Activated T-cell treated with anti-CD3 and anti-CD28 coated beads for 24 hours (primary cell): ENCODE measurements at places on chromosomes 16 and 17.

DNA sequence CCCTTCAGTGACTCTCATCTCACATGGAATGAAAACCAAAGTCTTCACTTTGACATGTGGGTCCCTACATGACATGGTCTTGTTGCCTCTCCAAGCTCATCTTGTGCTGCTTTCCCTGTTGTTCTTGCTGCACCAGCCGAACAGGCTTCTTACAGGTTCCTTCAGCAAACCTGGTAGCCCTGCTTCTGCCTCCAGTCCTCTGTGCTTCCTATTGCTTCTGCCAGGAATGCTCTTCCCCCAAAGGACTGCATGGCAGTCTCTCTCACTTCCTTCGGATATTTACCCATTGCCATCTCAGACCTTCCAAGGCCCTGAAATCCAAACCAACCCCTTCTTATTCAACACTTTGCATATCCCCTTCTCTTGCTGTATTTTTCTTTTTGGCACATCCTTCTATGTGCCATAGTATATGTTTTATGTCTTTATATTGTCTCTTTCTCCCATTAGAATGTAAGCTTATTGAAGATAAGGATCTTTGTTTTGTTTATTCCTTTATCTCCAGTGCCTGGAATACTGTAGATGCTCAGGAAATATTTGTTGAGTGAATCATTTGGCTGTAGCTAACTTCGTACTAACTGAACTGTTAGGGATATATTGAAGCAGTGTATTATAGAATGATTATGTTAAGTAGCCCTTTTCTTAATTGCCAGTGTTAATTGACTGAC, 57.9 kb upstream of the SLC12A3 start:
- no peak for DNase-seq

DNA sequence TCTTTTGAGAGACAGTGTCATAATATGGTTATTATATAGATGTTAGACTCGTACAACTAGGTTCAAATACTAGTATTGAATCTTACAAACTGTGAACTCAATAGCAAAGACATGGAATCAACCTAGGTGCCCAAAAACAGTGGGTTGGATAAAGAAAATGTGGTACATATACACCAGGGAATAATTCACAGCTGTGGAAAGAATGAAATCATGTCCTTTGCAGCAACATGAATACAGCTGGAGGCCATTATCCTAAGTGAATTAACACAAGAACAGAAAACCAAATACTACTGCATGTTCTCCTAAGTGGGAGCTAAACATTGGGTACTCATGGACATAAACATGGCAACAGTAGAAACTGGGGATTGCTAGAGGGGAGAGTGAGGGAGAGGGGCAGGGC, 8.1 kb downstream of the PHKB start:
- DNase-seq = no peak

GRCh38 chr17:72413077-72414031, 292.5 kb downstream of the SOX9 start:
- DNase-seq = no peak

DNA sequence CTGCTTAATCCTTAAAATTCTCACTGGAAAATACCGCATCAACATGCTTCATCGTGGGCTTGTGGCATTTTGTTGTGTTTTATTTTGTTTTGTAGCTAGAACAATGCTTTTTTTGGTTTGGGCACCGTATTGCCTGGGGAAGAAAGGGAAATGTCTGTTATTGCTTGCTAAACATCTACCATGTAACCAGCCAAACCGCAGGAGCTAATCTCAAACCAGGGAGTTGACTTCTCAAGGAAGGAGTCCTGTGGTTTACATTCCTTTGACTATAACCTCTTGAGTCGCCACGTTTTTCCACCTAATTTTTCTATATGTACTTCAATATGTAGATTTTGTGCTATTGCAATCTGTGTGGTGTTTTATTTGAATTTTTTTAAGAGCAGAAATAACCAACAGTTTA, 593.5 kb upstream of the SOX9 start:
- no peak for DNase-seq

DNA sequence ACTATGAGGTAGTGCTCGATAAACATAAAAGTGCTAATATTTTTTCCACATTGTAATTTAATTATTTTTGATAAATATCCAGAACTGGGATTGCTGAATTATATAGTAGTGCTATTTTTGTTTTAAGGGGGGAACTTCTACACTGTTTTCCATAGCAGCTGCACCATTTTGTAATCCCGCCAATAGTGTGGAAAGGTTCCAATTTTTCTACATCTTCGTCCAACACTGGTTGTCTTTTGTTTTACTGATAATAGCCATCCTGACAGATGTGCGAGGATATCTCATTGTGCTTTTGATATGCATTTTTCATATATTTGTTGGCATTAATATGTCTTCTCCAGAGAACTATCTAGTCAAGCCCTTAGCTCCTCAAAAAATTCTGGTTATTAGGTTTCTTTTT, 259.6 kb upstream of the KCNJ16 start:
- DNase-seq = no peak

GRCh38 chr17:61460796-61461585, 8.8 kb downstream of the TBX4 start:
- DNase-seq = no peak

- peak; percentile 72 for DNase-seq
Measured at GRCh38 chr17:5078106-5079028, at the start of gene ZFP3. Gene ZFP3 (plus strand): TSS chr17:5078467. CDS start chr17:5091505, 13,038 bp downstream.

DNA sequence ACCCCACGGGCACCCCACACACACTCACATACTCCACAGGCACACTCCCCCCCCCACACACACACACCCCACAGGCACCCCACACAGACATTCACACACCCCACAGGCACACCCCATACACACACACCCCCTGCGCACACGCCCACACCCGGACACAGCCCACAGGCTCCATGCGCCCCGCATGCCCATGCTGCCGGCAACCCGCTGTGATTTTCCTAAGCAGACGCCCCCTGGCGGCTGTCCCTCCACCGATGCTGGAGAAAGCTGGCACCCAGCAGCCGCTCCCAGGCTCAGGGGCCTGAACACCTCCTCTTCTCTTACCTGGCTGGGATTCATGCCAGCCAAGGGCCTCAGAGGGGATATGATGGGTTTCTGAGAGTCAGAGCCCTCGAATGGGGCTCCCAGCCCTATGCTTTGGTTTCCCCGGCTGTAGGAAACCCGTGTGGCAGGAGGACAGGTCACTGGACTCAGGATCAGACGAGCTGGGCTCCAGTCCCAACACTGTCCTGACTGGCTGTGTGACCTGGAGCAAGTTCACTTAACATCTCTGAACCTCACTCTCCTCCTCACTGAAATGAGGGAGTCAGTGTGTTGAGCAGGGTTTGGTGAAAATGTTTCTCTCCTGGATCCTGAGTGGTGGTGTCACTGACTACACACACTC, 19.6 kb upstream of the TNFRSF13B start:
- peak; percentile 53 for DNase-seq

GRCh38 chr17:45090711-45091110, 29.6 kb downstream of the NMT1 start:
- no peak for DNase-seq

GRCh38 chr16:3152277-3152990, 17.6 kb downstream of the ZNF213 start:
- DNase-seq = peak; percentile 87

DNA sequence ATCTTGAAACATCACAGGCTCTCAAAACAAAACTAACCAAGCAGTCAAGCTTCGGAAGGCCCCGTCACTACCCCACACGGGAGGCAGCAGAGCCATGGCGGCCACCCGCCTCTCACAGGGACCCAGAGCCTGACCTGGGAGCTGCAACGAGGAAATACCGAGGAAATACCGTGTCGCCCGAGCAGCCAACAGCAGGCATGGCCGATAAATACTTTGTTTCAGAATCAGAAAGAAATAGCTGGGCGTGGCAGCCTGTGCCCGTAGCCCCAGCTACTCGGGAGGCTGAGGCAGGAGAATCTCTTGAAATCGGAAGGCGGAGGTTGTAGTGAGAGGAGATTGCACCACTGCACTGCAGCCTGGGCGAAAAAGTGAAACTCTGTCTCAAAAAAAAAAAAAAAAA, 6.9 kb downstream of the LMF1 start:
- no peak for DNase-seq

GRCh38 chr16:20821682-20822081, 15.4 kb downstream of the REXO5 start:
- DNase-seq = no peak

DNA sequence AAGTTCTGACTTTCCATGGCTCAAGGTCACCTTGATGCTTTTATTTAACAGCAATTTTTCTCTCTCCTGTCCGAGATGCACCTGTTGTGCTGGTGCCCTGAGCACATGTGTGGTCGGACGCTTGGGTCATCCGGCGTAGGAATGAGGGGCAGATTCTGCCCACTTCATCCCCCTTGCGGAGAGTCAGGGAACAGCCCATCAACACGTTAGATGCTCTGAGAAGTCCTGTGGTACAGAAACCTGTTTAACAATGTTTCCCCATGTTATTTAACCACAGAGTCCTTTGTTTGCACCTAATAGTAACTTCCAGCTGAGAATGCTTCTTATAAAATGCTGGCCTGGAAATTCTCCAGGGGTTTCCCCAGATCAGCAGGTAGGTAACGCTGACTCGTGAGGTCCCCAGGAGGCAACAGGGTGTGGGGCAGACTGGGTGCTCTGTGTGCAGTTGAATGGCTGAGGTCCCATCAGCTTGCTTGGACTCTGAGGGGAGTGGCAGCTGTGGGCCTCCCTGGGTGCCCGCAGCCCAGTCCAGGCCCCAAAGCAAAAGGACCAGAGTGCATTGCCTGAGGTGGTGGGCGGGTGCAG, 17.8 kb downstream of the DOC2B start:
- DNase-seq = no peak

GRCh38 chr16:4647644-4647980, 23.0 kb downstream of the MGRN1 start:
- no peak for DNase-seq

DNA sequence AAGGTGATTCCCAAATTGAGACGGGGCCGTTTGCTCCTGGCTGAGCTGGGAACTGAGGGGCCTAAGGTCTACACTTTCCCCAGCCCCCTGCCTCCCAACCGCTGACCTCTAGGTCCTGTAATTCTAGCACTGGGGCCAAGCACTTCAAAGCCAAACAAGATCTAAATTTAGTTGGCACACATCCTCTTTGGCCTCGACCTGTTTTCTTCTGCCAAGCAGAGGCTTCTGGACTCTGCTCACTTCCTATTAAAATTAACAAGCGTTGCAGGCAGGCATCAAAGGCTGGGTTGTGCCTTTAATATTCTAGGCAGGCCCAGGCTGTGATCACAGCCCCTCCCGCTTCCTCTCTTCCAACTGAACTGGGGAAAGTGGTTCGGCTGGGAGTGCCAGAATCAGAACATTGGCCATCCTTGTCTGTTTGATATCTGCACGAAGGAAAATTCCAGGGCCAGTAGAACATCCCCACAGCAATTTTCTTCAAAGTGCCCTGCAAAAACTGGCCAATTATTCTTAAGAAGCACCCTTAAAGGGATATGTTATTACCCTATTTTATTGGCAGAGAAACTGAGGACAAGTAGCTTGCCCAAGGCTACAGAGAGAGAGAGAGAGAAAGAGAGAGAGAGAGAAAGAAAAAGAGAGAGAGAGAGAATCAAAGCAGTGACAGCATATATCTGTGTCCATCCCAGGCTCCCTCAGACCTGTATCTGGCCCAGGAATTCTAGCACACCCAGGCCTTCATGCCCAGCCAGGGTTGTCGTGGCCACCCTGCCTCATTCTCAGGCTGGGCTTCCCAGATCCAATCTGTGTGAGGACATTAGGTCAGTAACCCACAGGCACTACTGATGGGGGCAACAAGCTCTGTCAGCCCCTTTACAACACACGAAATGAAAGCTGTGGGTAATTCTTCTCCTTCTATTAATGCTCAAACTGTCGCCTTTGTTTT, 12.8 kb upstream of the MT4 start:
- DNase-seq = no peak

GRCh38 chr16:85853547-85854545, 45.1 kb upstream of the IRF8 start:
- DNase-seq = no peak

DNA sequence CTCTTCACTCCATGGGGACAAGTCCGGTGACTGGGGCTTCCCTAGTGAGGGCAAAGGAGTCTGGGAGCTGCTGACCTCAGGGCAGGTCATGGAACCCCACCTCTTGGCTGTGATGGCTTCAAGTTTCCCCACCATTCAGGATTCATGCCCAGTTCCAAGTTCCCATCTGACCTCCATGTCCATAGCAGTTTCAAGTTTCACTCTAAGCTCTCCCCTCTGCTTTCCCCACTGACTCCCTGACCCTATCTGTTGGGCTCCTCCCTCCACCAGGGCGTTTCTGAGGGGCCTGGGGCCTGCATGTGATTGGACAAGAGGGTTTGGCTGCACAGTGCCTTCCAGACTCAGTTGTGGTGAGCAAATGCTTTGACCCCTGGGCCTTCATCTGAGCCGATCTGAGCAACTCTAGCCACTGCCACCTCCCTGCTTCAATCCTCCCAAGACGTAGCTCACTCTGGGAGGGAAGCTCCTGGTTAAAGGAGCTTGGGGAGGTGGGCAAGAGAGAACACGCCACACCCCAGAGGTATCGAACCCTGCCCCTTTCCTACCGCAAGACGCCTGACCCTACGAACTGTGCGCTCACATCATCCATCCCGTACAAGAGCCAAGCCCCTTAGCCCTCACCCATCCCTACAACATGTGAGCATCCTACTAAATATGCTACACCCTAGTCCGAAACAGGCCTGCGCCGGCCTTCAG, 8.3 kb downstream of the ZNF629 start:
- DNase-seq = no peak

GRCh38 chr17:55518510-55518909, 7.3 kb upstream of the SMIM36 start:
- DNase-seq = no peak

DNA sequence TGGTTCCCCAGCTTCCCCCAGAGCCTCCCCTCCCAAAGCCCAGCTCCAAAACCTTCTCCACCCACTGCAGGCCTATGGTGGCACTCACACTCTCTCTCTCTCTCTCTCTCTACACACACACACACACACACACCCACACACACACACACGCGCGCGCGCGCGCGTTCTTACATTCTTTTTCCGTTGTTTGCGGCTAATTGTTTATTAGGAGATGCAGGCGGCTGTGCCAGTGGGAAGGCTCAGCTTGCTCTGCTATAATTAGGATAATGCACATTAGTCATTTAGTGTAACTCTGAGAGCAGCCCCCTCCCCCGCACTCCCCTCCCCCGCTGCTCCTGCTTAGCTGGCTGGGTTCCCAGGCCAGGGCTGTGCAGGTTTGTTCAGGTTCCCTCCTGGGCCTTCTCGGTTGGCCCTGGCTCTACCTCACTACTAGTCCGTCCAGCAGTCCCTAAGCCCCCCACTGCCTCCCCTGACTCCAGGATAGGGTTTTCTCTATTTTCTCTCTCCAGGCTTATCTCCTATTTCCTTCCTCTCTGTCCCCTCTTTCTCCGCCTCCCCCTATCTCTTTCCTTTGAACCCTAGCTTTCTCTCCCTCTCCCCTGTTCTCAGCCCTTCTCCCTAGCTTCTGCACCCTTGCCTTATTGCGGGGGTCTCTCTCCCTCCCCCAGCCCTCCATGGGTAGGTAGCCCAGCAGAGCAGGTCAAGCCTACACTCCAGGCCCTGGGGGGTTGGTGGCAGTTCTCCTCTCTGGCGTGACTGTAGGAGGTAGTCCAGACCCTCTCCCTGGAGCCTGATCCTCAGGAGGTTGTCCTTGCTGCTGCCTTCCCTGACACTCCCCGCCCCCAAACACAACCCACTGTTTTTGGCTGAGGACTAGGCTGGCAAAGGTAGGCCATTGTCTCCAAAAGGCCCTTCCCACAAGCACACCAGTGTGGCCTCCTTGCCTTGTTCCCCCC, 34.0 kb downstream of the TMEM132E start:
- no peak for DNase-seq
